ENCODE measurements at places on chromosomes 13 and 19.

DNA sequence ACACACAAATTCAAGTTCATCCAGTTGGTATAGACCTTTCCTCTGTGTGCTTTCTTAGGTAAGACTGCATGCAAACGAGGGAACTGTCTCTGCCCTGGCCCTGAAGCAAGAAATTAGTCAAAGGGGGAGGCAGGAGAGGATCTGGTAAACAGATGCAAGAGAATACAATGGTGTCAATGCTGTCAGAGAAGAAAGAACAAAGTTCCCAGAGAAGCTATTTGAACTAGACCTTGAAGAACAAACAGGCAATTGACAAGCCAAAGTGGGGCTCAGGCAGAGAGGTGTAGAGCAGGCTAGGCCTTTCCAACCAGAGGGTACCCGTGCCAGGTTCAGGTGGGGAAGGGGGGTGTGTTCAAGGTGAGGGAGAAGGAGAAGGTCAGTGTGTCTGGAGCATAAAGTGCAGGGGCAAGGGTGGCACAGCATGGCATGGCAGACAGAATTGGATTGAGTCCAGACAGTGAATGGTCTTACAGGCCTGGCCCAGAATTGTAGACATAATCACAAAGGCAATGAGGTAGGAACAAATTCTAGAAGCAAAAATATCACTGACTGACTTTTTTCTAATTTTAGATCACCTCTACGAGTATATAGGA is 95.0 kb upstream of the STARD13 start:
- DNase-seq: no peak

DNA sequence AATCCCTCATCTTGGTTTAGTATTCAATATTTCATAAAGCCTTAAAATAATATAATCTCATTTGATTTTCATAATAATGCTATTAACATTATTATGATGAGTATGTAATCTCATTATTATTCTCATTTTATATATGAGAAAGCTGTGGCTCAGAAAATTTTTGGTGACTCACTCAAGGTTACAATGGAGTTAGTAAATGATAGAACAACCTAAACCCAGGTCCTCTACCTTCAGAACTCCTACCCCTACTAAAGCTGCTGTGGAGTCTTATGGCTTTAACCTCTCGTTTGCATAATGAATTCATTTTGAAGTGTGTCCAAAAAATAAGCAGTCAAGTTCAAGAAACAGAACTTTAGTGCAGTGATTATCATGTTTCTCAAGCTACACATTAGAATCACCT is 226.3 kb downstream of the TBC1D4 start:
- no peak for DNase-seq

- no peak for DNase-seq
These were observed 49.2 kb downstream of the LATS2 start for GRCh38 chr13:21012211-21012610.

GRCh38 chr13:29429286-29429900 is 166.1 kb downstream of the SLC7A1 start:
- no peak for DNase-seq

DNA sequence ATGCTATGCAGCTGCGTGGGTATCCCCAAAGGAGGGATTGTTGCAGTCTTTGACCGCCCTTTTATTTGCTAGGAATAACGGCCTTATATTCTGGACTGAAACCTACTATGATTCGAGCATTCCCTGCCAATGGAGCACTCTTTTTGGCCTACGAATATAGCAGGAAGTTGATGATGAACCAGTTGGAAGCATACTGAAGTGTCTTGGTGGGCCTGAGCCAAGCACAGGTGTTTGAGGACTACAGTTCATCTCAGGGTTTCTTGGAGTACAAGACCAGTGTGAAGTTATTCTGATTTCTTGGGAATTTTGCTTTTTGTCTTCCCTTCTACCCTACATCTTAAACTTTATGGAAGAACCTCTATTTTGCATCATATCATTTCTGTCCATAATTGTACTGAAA is 20.1 kb downstream of the SLC25A15 start:
- DNase-seq: no peak

GRCh38 chr19:40035996-40036395 is 20.0 kb downstream of the ZNF780B start:
- no peak for DNase-seq

DNA sequence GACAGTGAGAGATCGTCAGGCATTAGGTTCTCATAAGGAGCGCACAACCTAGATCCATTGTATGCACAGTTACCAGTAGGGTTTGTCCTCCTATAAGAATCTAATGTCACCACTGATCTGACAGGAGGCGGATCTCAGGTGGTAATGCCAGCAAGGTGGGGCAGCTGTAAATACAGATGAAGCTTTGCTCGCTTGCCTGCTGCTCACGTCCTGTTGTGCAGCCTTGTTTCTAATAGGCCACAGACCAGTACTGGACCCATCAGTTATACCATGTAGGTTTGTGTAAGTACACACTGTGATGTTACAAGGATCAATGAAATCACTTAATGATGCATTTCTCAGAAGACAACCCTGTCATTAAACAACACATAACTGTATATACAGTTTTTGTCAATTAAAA is 23.5 kb downstream of the VWA8 start:
- no peak for DNase-seq

DNA sequence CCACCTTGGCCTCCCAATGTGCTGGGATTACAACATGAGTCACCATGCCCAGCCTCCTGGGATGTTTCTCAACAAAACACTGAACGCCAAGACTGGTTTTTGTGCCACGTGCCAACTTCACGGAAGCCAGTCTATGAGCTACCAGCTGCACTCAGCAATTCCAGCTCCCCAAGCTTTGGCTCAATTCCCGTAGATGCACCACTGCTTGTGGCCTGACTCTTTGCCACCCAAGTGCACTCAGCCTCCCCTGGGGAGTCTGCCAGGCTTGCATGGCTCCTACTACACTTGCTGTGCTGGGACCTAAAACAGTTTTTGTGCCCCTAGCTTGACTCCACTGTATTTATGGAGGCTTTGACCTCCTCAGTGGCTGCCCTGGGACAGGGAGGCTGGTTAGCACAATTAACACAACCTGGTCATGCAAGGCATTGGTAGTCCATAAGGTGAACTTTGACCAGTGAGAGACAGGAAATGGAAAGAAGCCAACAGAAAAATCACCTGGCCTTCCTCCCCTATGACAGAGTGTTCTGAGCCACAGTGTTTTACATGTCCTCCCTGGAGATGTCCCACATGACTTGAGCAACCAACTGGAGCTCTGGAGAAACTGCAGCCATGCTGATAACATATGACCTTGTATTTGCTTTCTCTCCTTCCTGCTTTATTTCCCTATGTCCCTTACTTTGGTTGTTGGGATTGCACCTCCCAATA is 1173.1 kb downstream of the UQCRFS1 start:
- no peak for DNase-seq

DNA sequence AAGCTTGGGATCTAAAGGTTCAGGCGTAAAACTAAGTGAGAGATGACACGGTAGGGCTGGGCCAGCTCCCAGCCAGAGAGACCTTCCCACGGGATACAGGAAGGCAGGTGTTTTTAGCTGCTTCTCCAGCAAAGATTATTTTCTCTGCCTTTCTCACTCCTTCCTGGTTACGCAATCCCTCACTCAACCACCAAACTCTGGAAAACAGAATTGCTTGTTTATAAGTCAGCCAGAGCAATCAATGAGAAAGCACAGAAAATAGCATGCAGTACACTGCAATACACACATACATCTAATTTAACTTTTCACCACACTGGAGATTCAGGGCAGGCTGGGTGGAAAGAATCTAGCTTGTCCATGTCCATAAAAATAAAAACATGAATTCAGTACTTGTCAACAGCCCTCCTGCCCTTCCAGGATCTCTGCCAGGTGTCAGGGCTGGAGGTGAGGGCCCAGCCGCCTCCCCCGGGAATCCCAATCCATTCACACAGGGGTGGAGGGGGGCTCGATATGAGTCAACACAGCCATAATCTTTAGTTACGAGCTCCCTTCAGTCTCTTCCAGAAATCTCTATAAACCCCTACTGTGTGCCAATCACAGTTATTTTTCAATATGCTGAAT is 12.2 kb downstream of the RHPN2 start:
- DNase-seq: no peak

DNA sequence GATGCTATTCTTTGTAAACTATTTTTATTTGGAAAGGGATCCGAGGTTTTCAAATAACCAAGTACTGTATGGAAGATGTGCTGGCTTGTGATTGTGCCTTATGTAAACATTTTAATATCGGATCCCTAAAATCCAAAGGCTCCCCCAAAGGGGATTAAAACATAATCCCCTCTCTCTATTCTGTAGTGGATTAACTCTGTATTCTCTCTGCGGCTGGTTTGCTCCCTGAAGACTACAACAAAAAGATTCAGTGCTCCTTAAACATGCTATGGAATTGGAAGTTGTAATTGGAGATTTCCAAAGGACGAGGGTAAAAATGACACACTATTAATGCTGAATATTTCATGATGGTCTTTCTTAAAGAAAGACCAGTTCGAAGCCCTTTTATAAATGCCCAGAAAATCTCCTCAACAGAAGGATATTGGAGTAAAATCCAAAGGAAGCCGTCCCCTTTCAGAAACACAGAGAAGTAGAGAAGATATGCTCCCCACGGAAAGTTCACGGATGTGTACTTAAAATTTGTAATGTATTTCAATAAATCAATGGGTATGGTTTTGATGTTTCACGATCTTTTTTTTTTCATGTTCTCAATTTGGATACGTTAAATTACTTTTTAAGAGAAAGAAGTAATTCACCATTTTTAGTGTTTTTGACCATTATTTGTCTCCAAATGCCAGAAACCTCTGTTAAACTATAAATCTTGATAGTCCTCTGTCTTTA is 6.5 kb downstream of the MAB21L1 start:
- DNase-seq: no peak

DNA sequence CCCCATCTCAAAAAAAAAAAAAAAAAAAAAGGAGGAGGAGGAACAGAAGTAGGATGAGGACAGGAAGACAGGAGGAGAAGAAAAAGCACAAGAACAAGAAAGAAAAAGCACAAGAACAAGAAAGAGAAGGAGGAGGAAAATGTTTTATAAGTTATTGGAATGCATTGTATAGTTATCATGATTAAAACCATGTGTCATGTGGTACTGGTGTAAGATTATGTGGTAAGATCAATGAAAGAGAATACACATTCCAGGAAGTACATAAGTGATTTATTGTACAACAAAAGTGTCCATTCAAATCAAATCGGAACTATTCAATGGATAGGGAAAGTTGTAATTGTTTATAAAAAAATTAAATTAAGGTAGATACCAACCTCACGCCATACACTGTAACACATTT is 167.7 kb downstream of the MZT1 start:
- DNase-seq: no peak

DNA sequence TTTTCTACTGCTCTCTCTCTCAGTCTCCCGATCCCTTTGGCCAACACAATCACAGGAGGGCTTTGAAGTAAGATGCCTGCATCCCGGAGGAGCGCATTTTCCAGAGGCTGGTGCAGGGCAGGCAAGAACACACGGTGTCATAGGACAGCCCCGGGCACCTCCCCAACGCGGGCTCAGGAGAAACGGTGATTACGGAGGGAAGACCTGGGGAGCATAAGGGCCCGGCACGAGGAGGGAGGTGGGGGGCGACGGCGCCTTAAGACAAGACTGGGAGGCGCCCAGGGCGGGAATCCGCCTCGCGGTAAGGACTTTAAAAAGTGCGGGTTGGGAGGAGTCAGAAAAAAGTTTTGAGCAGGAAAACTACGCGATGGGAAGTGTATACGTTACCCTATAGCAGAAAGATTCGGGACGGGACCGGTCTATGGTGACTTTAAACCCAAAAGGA is 18.7 kb upstream of the ZNF888 start:
- peak; percentile 12 for DNase-seq

GRCh38 chr19:1967087-1967608 is 26.2 kb downstream of the CSNK1G2 start:
- no peak for DNase-seq

DNA sequence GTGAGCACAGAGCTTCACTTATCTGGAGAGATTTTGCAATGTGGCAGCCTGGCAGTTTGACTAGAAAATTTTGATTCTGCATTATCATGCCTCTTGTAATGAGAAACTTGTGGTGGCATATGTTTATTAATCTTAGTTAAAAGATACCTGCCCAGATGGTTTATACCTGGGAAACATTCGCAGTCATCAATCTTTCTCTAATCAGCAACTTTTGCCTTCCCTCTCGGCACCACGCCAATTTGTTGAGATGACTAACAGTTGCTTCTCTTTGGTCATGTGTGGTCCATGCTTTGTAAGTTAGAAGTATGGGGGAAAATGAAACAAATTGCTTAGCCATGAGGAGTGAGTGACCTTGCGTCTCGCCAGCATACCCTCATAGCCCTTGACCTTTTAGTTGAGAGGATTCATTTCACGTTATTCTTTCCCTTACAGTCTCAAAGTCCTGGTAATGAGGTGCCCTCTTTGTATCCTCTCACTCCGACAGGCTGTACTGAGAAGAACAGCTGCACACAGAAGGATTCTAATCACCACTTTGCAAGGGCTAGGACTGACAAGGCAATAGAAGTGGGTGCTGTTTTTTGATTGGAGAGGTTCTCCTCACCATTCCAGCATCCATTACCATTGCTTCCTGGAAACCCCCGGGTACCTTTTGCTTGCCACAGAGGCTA is 201.4 kb downstream of the OXGR1 start:
- no peak for DNase-seq

GRCh38 chr19:34124828-34125227 is 47.5 kb upstream of the LSM14A start:
- no peak for DNase-seq

DNA sequence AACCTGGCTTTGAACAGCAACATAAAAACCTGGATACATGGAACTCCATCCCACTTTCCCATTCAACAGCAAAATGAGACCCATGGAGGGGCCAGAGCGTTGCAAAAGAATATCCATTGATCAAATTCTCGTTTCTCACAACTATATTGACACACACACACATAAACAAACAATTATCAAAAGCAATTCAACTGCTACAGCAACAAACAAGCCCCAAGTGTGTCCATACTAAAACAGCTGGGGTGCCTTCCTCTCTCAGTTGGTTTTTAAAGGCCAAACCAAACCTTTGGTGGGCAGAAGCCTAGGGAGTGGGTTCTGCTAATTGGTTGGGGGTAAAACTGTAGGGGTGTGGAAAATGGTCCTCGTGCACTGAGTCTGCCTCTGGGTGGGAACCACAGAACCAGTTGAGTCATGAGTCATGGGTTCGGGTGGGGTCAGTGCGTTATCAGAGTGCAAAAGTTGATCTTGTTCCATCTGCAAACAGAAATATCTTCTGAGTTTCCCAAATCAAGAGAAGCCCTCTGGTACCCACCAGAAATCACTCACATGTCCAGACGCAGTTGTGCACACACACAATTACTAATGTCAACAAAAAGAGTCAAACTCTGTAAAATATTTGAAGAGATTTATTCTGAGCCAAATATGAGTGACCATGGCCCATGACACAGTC is 18.5 kb downstream of the GPR42 start:
- DNase-seq: no peak

DNA sequence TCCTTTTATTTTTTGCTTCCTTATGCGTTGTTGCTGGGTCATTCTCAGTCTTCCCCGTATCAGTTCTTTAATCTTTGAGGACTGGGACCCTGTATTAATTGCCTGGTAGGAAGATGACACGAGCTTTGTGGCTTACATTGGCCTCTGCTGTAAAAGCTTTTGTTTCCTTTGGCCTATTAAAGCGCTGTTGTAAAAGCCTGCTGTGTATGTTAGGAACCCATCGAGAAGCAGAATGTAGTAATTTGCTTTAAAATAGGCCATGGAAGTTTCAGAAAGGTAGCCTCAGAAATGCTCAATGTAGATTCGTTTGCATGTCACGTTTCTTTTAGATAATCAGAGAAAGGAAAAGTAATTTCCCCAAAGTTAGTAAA is 257.5 kb upstream of the STARD13 start:
- DNase-seq: no peak

GRCh38 chr13:101489643-101490405 is 37.3 kb downstream of the ITGBL1 start:
- DNase-seq: no peak

Measured in SW 1271 (cell line).